ENCODE measurements at places on chromosomes 2 and 18.

- no peak for DNase-seq
Observed at GRCh38 chr2:95348609-95349567, 51.7 kb downstream of the KCNIP3 start.

DNA sequence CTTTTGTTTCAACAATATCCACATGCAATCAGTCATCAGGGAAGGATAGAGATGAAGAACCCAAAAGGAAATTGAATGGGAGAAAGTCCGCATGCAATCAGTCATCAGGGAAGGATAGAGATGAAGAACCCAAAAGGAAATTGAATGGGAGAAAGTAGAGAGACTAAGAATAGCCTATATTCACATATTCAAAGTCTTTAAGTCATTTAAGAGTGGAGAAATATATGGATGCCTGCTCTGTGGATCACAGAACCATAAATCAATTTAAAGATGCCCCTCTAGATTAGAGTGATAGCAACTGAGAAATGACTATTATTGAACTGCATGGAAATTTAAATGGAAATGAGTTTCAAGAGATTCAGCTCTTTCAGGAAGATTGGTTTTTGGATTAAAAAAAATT lies 90.0 kb upstream of the LPIN2 start:
- no peak for DNase-seq

GRCh38 chr18:34562252-34562870 lies 147.7 kb upstream of the DTNA start:
- DNase-seq = no peak

DNA sequence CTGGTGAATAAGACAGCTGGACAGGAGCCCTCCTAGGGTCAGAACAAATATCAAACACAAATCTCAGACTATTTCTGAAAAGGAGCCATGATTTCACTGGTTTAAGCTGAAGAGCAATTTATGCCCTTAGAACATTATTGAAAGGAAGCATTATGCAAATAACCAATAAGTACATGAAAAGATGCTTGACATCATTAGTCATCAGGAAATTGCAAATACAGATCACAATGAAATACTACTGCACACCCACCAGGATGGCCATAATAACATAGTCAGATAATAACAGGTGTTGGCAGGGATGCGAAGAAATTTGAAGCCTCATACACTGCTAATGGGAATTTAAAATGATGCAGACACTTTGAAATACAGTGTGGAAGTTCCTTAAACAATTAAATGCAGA lies 176.4 kb upstream of the RAB6C start:
- DNase-seq = no peak

Measured in effector CD8-positive, alpha-beta T cell (primary cell).